Omental fat pad (tissue), 4 donors: ENCODE measurements at places on chromosomes 1 and 21. TPM values are rescaled to one million over a fixed set of nuclear protein-coding genes. Genes with fewer than 3 reads are reported as not detected.

The STUM gene
- total RNA-seq: 2.4 TPM

The FCGR3A gene
- 29.3 TPM for total RNA-seq

The SPATA21 gene
- not detected for total RNA-seq

DNA sequence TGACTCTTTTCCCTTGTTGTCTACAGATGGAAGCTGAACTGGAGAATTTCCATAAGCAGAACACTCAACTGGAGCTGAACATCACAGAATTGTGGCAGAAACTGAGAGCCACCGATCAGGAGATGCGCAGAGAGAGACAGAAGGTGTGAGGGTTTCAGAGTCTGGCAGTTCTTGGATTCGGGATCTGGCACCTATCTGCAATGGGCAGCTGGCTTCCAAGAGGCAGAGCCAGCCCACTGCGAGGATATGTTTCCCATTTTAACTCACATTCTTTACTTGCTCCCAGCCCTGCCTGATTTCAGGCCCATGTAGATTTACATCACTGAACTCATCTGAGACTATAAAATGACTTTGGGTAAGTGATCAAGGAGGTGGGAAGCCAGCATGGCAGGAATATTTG, 37.3 kb upstream of the TMEM125 start:
- DNase-seq: no peak

DNA sequence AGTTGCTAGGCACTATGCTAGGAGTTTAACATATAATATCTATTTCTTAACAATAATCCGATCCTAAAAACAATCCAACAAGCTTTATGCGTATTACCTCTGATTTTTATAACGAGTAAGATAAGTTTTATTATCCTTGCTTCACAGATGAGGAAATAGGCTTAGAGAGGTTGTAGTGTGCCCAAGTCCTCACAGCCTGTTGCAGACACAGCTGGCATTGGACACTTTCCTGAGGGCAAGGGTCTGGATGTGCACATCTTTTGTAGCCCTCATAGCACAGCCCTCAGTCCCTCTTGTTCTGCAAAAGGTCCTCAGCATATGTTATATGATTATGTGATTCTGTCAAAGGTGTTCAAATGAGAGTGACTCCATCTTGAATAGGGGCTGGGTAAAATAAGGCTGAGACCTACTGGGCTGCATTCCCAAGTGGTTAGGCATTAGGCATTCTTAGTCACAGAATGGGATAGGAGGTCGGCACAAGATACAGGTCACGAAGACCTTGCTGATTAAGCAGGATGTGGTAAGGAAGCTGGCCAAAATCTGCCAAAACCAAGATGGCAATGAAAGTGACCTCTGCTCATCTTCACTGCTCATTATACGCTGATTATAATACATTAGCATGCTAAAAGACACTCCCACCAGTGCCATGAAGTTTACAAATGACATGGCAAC, 75.7 kb upstream of the F3 start:
- DNase-seq: no peak
